ENCODE measurements at places on chromosomes 13 and 19.

GRCh38 chr13:67131393-67131792 is 98.7 kb downstream of the PCDH9 start:
- no peak for DNase-seq

GRCh38 chr19:3977242-3978143 is 6.6 kb upstream of the DAPK3 start:
- no peak for DNase-seq

- DNase-seq = no peak
These were observed 40.6 kb upstream of the LATS2 start for GRCh38 chr13:21101865-21102576.

- DNase-seq = no peak
These were observed 172.7 kb downstream of the KLF5 start for GRCh38 chr13:73231471-73231870.

- no peak for DNase-seq
These were observed 91.7 kb downstream of the SLC10A2 start for GRCh38 chr13:102974317-102975087.

- DNase-seq = no peak
These were observed 11.9 kb upstream of the PRKD2 start for GRCh38 chr19:46728693-46729339.

DNA sequence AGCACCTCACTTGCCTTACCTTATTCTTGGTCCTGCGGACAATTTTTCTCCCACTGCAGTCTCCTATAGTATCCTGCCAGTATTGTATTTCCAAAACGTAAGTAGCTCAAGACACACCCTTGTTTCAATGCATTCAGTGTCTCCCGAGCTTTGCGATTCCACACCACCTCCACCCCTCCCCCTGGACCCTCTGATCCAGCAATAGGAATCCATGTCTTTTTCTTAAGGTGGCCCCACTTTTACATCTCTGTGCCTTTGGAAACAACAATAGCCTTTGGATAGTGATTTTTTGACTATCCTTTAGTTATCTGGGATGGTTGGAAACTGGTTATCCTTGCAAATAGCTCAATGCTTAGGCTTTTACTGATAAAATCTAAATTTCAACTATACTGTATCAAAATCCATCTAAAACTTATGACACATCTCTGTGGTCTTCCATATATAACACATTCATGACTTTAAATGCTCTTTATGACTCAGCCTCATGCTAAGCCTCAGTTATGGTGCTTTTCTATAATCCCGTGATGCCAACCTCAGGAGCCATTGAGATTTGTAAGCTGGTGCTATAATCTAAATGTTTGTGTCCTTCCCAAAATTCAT is 27.1 kb downstream of the FAM216B start:
- no peak for DNase-seq

DNA sequence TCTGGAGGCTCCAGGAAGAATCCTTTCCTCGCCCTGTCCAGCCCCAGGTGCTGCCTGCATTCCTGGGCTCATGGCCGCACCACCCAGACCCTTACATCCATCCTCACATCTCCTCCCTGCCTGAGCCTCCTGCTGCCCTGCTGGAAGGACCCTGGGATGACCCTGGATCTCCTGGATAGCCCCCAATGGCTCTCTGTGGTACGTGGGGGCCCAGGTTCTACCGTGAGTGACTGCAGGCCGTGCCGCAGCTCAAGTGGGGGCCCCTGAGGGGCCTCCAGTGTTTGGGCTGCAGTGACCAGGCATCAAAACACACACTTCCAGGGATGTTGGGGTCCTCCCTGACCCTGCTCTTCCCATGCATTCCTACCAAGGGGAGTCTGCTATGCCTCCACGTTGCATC is 8.3 kb upstream of the MCF2L start:
- no peak for DNase-seq

- no peak for DNase-seq
These were observed 36.7 kb downstream of the CARD8 start for GRCh38 chr19:48218997-48219396.

DNA sequence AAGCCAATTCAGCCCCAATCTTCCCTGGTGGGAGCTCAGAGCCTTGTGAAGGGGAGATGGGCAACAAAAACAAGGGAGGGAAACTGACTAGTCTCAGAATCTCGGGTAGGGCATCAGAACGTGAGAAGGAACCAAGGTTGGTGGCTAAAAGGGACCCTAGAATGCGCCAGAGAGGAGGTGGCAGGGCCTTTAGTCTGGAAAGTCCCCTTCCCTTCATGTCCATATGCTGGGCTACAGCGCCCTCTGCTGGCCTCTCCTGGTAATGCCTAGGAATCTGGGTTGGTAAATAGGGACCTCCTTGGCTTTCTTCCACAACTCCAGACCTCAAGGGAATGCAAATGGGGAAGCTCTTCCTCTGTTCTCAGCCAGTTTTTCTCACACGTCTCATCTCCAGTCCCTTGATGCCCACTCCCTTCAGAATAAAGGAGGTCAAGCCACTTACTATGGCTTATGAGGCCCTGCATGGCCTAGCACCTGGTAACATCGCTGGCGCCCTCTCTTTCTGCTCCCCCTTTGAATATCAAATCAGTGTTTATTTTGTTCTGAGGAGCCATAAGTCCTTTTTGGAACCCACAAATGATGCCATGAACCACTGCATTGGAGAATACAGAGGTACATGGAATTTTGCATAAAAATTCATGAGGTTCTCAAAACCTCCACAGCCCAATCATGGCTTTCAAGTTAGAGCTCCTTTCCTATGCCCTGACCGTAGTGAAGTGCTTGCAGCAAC is 1.4 kb upstream of the CCDC97 start:
- DNase-seq = no peak

GRCh38 chr13:29707876-29708543 is 112.5 kb upstream of the SLC7A1 start:
- no peak for DNase-seq

DNA sequence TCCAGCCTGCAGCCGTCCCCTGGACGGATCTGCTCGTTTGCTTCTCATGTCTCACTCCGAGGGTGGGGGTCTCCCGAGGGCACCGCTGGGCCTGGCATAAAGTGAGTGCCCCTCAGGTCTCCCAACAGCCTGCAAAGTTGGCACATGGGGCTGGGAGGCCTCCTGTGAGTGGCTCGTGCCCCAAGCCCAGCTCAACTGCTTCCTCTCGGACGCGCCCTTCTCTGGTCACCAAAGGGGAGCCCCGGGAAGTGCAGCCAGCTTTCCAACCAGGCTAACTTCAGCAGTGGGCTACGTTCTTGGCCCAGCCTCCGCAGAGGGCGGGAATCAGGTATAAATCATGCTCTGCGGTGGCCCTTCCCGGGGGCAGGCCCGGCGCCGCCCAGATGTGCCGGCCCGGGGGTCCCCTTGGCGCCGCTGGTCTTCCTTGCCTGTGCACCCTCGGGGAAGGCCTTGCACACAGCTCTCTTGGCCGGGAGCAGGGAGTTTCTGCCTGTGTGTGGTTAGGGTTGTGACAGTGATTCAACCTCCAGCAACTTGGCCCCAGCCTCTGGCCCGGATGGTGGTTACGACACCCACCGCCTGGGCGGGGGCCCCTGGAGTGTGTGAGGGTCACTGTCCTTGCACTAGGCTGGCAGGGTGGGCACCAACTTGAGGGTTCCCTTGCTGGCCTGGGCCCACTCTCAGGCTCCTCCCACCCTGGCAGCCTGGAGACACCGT is 20.7 kb downstream of the CEBPG start:
- DNase-seq = peak; percentile 70

GRCh38 chr19:31575846-31576335 is 226.7 kb upstream of the TSHZ3 start:
- DNase-seq = no peak

GRCh38 chr19:49442771-49443365 is 1.5 kb upstream of the SLC17A7 start:
- peak; percentile 47 for DNase-seq

GRCh38 chr19:13120031-13120430 is 2.0 kb downstream of the NACC1 start:
- no peak for DNase-seq

DNA sequence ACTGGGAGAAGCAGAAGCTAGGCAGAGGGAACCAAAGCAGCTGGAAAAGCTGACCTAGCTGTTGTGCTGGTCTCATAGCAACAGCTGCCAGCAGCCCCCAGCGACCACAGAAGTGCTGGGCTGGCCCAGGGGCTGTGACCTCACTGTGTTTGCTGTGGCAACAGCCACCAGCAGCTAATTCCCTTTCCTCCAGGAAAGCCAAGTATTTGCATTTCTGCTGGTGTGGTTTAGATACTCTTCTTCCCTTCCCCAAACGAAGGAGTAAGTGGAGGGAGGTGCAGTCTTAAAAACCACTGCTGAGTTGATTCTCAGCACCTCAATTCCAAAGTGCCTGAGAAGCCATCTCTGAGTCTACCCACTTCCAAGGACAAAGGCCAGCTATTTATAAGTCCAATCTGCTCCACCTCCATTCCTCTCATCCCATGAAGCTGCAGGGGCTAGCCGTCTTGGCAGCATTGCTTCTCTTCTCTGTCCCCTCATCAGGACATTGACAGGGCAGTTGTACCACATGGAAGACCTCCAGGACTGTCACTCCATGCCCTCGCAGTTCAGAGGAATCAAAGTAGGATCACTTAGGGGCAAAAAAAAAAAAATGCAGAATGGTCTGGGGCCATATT is 11.5 kb upstream of the CCDC97 start:
- peak; percentile 81 for DNase-seq

DNA sequence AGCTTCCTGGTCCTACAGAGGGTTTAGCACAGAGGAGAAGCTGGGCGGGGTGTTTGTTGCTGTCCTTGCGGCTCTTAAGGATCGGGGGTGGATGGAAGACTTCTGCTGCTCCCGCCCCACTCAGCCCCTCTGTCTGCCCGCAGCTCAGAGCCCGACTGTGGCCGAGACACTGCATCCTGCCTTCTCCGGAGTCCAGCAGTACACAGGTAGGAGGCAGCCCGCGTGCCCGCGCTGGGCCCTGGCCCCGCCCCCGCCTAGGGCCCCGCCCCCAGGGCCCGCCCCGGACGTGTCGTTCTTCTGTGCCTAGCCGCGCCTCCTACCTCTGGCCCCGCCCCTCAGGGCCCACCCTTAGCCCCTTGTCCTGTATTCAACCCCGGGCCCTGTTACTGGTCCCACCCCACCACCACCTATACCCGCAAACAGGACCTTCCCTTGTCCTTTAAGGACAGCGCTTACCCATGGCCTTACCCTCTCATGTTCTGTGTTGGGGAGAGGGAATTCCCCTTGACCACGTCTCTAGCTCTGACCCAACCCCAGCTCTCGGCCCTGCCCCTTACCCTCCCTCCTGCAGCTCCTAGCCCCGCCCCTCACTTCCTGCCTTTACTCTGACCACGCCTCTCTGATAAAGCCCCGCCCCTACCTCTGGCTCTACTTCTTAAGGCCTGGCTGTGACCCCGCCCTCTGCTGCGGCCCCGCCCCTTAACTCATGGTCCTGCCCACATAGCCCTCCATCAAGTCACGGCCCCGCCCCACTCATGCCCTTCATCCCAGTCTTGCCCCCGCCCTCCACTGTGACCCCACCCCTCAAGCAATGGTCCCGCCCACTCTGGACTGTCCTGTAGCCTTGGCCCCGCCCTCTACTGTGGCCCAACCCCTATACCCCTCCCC is 60.5 kb downstream of the CELF5 start:
- no peak for DNase-seq

DNA sequence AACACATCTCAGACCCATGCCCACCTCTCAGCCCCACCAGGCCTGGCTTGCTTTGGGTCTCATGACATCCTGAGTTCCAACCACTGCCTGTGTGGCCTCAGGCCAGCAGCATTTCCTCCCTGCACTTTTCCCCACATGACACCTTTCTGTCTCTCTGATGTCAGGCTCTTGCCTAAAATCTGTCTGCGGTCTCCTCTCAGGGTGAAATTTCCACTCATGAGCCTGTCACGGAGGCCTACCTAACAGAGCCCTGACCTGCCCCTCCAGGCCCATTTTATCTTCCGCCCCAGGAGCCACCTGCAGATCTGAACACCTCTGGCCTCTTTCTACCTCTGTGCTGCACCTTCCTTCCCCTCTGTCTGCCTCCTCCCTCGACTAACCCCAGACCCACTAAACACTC is 93.5 kb downstream of the ZDHHC20 start:
- DNase-seq = no peak

DNA sequence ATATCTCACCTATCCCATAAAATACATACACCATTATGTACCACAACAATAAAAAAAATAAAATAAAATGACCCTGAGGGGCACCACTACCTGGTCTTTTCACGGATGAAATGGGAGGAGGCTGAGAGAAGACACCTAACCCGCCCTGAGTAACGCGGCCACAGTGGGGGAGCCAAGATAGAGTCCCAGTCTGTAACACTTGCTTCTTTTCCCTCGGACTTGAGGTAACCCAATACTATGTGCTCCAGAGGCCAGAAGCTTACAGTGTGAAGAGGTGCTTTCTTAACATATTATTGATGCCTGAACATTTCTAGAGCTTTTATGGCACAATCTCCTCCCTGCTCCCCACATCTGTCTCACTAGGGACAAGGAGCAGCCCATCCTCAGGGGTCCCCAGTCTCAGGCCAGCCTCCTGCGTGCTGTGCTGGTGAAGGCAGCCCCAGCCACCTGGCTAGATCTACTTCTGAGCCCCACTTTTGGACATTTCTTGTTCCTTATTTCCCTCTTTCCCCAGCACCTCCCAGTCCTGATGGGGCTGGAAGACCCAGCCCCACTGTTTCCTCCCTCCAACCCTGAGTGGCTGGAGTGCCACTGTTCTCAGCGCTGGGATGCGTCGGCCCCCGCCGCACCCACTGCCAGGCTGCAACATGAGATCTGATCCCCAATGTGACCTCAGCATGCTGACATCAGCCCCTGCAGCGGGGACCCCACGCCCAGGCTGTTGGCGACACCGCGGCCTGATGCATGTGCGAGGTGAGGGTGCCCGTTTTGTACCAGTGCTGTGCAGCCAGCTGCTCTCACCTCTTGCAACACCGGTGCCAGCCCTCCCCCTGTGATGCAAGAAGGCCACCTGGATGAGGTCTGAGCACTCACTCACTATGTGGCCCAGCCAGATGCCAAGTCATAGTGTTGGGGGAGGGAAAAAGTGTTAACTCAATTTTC is 143.3 kb downstream of the DCLK1 start:
- DNase-seq = no peak

DNA sequence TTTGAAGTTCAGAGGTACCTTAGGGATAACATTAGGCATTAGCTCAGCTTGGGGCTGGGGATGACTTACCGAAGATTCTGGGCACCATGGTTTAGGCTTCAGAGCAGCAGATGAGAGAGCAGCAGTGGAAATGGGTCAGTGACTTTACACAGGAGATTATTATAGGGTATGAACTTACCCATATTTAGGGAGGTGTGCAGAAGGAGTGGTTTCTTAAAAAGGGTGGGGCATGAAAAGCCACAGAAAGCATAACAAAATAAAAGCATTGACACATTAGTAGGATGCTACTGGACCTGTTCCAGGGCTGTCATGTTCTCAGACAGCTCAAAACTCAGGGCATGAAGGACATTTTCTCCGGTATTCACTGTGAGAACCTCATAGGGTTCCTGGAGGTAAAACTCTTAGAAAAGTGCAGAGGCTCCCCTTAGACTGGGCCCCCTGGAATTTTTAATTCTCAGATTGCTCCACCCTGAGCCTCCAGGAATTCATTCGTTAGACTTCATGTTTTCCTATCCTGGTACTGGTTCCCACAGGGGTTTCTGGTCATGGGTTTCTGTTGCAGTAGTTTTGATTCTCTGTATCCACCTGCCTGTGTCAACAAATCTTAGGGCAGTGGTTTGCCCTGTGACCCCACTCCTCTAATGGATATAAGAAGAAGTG is 20.7 kb downstream of the IGFL1 start:
- no peak for DNase-seq

Measured in GM04503 (cell line).